Stimulated activated CD8-positive, alpha-beta memory T cell treated with anti-CD3 and anti-CD28 coated beads, Interleukin-7, amount 100 ng/mL, for 1 hour (primary cell): ENCODE measurements at places on chromosomes 2 and 18.

- no peak for DNase-seq
Observed at GRCh38 chr18:58937071-58937886, 72.6 kb downstream of the ZNF532 start.

DNA sequence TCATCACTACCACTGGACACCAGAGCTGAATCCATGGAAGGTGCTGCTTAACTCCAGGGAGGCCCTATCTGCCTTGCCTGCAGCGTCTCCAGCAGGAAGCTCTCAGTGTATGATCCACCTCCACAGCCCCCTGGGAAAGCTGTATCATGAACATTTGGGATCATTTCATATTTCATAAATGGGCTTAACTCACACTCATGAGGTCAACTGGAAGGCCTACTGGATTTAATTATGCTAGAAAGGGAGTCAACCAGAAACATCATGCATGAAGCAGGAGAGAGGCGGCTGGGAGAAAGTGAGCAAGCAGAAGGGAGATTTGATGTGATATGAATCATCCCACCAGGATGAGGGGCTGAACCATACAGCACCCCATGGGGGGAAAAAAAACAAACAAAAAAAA is 537.7 kb downstream of the TNS1 start:
- DNase-seq, result no peak

DNA sequence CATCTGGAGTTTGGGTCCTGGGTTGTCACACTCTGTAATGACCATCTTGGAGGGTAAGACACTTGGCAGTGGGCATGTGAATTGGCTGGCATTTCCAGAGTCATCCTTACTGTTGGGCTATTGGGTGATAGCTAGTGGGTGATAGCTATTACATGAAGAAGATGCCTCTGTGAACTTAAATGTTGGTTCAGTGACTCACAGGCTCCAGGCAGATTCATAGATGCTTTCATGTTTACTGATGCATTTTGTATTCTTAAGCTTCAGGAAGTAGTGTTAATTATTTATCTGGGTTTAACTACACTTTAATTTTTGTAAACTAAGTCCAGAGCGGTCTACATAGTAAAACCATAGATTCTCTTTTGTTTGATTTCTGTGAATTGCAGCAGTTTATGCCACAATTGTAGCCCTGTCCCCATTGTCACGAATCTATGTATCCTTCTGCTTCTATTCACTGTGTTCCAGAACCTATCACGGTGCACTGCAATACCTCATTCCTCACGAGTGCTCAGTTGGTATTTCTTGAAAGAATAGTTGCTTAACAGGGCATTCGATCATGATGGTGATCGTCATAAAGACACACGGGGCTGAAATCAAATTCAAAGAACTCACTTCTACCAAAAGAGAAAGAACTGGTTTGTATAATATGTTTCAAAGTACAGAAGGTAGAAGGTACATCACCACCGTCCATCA is 79.7 kb downstream of the GBX2 start:
- no peak for DNase-seq

DNA sequence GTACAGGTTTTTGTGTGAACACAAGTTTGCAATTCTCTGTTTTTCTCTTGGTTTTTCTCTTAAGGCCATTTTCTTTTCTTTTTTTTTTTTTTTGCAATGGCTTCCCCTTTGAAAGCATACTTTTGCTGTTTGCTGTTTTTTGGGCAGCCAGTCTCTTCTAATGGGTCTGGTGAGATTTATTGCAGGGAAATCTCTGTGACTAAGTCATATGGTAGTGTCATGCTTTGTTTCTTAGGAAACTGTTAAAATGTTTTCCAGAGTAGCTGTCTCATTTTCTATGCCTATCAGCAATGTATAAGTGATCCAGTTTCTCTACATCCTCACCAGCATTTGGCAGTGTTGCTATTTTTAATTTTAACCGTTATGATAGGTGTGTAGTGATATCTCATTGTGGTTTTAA is 27.9 kb upstream of the CDCA7 start:
- no peak for DNase-seq

- DNase-seq, result no peak
Observed at GRCh38 chr2:53403792-53404413, 363.7 kb upstream of the CHAC2 start.

- DNase-seq, result no peak
Observed at GRCh38 chr2:220855296-220855695, 716.8 kb downstream of the EPHA4 start.

- no peak for DNase-seq
Observed at GRCh38 chr2:182077448-182078142, 91.9 kb downstream of the PPP1R1C start.

GRCh38 chr18:48422947-48423378 is 13.8 kb upstream of the ZBTB7C start:
- no peak for DNase-seq
